Dorsolateral prefrontal cortex (tissue), 122 donors: ENCODE measurements at places on chromosomes 5 and 9.

DNA sequence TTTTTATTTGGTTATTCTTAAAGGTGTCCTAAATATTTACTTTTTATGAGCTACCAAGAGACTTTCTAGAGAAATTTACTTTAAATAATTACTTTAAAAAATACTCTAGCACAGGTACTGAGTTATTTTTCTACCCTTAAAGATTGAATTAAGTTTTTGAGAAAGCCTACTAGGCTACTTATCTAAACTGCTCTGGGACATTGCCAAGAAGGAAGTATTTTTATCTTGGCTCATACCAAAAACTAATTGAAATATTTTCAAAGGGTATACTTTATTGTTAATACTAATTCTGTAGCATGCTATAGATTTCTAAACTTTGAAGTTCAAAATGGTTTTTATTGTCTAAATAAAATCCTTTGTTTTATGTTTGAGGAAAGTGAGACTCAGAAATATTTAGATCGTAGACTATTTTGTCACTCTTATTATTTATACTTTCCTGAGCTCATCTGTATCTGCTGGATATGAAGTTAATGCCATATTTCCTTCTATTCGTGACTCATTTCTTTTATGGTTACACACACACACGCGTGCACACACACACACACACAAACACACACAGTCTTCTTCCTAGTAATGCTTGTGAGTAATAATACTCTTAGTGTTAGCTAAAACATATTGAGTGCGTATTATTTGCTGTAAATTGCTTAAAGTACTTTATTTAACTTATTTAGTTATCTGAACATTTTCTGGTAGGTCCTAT, 89.5 kb downstream of the MAN2A1 start:
- DNase-seq = no peak

- peak; percentile 57 for DNase-seq
Observed at GRCh38 chr5:34655354-34655991, 655 bp upstream of the RAI14 start.

- no peak for DNase-seq
Observed at GRCh38 chr5:55096861-55097260, 5.6 kb upstream of the GZMA start.

GRCh38 chr5:19918780-19919179, 69.2 kb downstream of the CDH18 start:
- DNase-seq = no peak

- DNase-seq = no peak
Observed at GRCh38 chr9:119218293-119218692, 150.9 kb downstream of the BRINP1 start.

DNA sequence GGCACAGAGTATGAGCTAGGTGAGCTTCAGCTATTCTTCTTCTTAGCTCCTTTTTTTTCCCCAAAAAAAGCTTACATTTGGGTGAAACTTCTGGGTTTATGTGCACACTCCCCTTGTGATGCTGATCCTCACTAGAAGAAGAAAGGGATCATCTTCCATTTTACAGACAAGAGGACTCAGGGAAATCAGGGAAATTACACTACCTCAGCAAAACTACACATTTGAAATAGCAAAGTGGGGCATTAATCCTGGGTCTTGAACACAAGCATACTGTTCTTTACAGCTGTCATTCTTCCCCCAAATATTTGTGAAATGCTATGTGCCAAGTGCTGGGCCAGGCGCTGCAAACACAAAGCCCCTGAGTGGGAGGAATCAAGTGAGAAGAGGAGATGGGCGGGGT, 68.6 kb upstream of the NFIL3 start:
- no peak for DNase-seq

DNA sequence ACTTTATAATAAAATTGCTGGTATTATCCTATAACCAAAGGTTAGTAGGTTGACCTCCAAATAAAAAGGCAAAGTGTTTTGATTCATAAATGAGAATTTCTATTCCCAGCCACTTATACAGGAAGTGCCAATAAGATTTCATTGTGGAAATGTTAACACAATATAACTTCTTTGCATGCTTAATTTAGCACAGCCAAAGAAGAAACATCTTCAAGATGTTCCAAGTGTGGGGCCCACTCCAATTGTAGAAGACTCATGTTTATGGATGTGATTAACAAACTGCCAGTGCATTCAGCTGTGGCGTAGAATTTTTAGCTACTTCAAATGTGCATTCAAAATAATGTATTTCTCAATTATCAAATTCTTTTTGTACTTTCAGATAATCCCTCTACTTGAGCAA, 402.3 kb downstream of the DEPDC1B start:
- no peak for DNase-seq

DNA sequence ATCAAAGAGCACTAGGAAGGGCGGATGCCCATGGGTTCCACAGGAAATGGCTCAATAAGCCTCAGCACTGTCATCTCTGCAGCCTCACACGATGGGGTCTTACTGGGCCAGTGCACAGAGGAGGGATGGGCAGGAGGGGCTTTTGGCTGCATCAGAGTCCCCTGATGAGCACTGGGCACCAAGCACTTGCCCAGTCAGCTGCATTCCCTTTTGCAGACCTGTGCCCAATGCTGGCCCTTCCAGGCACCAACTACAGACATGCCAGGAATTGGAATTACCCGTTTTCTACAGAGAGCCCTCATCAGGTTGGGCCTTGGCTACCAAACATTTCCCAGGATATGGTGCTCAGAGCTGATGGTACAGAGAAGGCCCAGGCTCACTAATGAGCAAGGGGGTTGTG, 182.5 kb downstream of the HSPA4 start:
- DNase-seq = no peak

- no peak for DNase-seq
Observed at GRCh38 chr5:150510460-150511263, 2.7 kb downstream of the NDST1 start.
